ENCODE measurements at places on chromosomes 11 and 22. TPM values are rescaled to one million over a fixed set of nuclear protein-coding genes. Genes with fewer than 3 reads are reported as not detected.

Gene CD3G
- polyA plus RNA-seq = 1.1 TPM

Gene CRYBB3
- polyA plus RNA-seq = 0.42 TPM

Gene OR52A1
- polyA plus RNA-seq = 0.03 TPM

- no peak for DNase-seq
Measured at GRCh38 chr11:120255519-120255866, 15.6 kb downstream of the POU2F3 start.

Gene OR5P2
- polyA plus RNA-seq = not detected

- DNase-seq = no peak
Measured at GRCh38 chr11:10657308-10658271, 36.0 kb downstream of the IRAG1 start.

- no peak for DNase-seq
Measured at GRCh38 chr11:83480811-83481210, 194.6 kb upstream of the CCDC90B start.

Gene ABCG4
- polyA plus RNA-seq = 1.1 TPM
